Fibroblast of skin of left quadriceps (primary cell): ENCODE measurements at places on chromosomes 7 and 10.

DNA sequence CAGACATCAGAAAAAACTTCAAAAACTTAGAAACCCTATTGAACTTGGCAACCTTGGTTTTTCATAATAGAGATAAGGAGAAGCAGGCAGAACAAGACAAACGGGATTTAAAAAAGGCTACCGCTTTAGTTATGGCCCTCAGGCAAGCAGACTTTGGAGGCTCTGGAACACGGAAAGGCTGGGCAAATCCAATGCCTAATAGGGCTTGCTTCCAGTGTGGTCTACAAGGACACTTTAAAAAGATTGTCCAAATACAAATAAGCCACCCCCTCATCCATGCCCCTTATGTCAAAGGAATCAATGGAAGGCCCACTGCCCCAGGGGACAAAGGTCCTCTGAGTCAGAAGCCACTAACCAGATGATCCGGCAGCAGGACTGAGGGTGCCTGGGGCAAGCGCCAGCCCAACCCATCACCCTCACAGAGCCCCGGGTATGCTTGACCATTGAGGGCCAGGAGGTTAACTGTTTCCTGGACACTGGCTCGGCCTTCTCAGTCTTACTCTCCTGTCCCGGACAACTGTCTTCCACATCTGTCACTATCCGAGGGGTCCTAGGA is 115.3 kb downstream of the NRCAM start:
- DNase-seq = no peak

DNA sequence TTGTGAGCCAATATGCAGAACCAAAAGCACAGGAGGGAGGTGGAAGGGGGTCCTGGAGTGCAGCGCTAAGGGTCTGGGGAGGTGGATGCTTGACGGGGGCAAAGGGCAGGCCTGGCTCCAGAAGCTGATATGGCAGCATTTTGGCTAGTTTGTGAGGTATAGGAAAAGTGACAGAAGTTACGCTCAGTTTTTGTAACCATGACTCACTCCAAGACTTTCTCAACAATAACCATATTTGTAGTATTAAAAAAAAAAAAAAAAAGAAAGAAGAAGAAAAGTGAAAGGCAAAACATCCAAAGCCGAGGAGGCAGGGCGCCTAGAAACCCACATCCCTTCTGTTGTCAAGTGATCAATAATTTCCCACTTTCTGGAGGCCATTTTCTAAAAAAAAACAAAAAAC is 92.3 kb downstream of the RNF216 start:
- DNase-seq = no peak

- DNase-seq = no peak
These were observed 486 bp downstream of the CACNA2D1 start for GRCh38 chr7:82443036-82443546.

GRCh38 chr10:70053218-70053840 is 683 bp downstream of the MACROH2A2 start:
- no peak for DNase-seq

GRCh38 chr7:139034855-139035585 is 822 bp downstream of the ZC3HAV1L start:
- DNase-seq = no peak

GRCh38 chr10:92103376-92104090 is 180.0 kb downstream of the BTAF1 start:
- DNase-seq = no peak

DNA sequence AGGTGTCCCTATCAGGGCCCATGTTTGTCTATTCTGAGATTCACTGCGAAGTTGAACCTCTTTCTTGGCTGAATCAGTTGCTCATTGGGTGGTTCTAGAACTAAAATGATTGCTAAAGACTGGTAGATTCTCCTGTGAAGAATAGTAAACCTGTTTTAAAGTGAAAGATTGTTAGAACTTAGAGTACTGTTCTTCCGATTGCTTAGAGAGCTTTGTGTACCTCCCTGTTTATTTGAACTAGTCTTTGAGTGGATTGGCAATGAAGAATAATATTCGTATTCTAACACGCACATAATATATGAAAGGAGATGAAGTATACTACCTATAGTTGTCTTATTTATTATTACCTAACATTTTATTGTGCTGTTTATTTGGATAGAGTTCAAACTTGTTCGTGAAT is 124.8 kb upstream of the RPA3 start:
- DNase-seq = no peak

DNA sequence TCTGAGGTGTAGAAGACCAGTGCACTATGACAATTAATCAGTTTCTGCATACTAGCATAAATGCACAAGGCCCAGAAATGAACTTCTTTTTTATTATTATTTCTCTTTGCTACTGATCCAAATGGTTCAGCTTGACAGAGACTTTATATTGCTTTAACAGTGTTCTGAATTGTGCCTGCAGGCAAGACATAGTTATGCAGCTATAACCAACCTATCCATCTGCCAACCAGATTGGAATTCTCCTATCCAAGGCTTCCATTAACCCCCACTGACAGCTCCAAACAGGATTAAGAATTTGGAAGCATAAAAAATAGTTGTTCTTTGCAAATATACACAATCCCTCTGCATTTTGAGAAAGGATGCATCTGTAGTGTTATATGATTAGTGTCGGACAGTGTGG is 98.2 kb downstream of the BTRC start:
- no peak for DNase-seq

- no peak for DNase-seq
These were observed 2.5 kb upstream of the ATP5MF start for GRCh38 chr7:99468336-99468918.

- DNase-seq = no peak
These were observed 5.9 kb upstream of the GPAM start for GRCh38 chr10:112189465-112189864.

DNA sequence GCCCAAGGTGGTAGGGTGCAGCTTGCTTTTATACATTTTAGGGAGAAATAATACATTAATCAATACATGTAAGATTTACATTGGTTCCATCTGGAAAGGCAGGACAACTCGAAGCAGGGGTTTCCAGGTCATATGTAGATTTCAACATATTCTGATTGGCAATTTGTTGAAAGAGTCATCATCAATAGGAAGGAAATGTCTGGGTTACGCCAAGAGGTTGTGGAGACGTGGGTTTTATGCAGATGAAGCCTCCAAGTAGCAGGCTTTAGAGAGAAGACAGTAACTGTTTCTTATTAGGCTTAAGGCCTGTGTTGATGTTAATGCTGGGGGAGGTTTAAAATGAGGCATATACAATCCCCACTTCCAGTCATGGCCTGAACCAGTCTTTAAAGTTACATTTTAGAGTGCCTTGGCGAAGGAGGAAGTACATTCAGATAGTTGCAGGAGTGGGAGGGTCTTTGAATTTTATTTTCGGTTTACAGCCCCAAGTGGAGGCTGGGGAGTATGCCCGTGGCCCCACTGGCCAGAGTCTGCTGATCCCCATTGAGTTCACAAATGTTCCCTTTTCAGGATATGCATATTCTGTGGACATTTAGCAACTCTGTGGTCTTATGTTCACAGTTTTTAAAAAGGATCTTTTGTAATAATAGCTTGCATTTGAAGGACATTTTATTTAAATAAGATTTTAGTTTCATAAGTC is 166.0 kb upstream of the GDF10 start:
- no peak for DNase-seq

DNA sequence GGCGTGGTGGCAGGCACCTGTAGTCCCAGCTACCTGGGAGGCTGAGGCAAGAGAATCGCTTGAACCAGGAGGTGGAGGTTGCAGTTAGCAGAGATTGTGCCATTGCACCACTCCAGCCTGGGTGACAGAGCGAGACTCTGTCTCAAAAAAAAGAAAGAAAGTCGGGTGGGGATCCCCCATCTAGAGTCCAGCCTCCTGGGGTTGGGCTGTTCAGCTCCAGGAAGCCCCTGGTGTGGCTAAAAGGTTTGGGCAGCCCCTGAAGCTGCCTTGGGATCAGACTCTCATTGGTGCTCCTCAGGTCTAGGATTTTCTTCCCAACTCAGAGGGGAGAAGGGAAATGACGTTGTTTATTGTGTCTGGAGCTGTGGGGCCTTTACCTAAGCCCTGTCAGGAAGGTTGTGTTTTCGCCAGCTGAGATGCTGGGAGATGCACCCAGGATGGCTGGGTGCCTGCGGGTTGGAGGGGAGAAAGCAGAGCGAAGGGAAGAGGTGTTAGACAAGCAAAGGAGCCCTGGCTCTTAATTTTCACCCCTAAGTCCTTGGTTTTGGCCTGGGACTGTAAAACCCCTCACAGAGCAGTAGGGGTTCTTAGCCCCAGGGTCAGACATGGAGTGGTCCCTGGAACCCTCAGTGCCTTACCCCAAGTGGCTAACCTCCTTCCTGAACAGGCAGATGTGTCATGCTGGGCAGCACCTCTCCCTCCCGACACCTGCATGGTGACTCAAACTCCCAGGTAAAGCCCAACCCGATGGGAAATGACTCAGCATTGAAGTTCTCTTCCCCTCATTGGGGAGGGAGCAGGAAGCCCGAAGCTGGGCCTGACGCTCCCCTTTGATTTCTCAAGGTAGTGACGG is 21.1 kb downstream of the PLAU start:
- DNase-seq = no peak

- DNase-seq = no peak
These were observed 153.8 kb upstream of the AKR1E2 start for GRCh38 chr10:4672201-4672600.

GRCh38 chr10:24652381-24652957 is 71.2 kb downstream of the ARHGAP21 start:
- DNase-seq = no peak

GRCh38 chr7:74474271-74474865 is 20.7 kb downstream of the GTF2IRD1 start:
- DNase-seq = no peak

DNA sequence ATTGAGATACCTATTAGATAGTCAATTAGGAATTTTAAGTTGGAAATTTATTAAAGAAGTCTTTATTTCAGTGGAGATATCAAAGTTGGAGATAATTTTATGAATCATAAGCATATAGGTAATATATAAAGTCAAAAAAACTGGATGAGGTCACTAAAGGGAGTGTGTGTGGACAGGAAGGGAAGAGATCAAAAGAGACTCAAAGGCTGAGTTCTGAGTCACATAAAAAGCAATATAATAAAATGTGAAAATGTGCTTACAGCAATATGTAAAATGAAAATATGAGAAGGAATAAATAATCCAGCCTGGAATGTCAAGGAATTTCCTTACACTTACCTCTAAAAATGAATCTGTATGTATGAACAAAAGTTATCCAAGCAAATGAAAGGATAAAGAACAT is 583.3 kb upstream of the SORCS1 start:
- no peak for DNase-seq

DNA sequence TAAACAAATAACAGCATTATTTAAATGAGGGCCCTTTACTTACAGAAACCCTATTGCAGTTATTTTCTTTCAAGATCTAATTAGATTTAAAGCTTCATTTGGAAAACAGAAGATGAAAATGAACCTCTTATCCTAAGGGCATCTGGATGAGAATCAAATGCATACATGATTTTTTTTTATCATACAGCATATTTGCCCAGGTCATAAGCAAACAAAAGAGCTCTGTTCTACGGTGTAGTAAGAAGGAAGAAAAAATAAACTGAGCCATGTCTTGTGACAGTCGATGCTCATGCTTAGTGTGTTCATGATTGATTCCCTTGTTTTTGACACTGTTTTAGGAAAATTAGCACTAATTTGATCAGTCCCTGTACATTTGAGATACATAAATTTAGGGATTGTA is 202.6 kb upstream of the RNF32 start:
- no peak for DNase-seq

- DNase-seq = no peak
These were observed 27.2 kb downstream of the DPYSL4 start for GRCh38 chr10:132213917-132214316.

GRCh38 chr10:106467506-106467905 is 697.0 kb downstream of the SORCS1 start:
- DNase-seq = no peak

DNA sequence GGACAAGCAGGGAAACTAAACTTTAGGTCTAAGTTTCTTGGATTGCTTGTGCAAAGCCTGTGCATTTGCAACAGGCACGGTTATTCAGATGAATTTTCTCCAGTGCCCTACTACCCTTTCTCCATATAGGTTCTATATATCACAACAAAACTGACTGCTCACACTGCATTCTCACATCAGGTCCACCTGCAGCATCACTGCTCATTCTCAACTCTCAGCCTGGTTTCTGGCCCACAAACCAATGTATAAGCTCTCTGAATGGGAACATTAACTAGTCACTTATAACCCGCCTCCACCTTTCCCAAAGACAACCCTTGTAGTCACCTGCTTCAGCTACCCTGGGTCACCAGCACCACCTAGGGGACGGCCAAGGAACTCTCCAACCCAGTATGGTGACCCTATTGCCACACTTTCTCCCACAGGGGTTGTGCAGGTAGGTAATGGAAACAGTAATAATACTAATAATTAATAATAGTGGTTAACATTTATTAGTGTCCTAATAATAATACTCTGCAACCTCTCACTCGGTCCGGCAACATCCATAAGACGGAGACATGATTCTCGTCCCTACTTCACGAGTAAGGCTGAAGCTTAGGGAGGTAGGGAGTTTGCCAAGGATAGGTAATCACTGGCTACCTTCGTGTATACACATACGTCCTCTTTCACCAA is 97.3 kb downstream of the CLEC2L start:
- DNase-seq = no peak

DNA sequence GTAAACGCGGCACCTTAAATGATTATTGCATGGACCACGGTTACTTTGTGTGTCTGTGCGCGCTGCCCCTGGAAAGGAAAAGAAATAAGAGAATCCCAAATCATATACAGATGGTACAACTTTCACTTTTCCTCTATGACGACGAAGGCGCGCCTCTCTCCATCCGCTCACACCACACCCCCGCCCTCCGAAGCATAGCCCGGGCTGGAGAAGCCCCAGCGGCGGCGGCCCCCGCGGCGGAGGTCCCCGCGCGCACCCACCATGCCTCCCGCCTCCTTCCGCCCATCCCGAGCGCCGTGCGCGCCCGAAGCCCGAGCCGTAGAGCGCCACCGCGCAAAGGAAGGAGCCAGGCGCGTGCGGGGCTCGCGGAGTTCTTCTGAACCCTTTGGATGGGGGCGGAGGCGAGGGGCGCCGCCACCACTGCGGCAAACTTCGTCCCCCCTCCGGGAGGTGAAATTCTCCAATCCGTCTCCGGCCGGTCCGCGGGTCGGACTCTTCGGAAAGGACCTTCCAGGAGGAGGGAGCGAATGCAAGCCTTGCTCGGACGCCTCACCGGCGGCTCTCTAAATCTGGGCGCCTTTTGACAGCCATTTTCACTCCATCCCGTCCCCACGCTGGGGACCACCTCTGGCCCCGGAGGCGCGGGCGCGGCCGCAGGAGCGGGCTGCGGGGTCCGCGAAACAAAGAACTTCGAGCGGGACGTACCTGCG is 588 bp downstream of the GLI3 start:
- peak; percentile 59 for DNase-seq

- DNase-seq = no peak
These were observed 33.0 kb downstream of the EN2 start for GRCh38 chr7:155490697-155491628.

DNA sequence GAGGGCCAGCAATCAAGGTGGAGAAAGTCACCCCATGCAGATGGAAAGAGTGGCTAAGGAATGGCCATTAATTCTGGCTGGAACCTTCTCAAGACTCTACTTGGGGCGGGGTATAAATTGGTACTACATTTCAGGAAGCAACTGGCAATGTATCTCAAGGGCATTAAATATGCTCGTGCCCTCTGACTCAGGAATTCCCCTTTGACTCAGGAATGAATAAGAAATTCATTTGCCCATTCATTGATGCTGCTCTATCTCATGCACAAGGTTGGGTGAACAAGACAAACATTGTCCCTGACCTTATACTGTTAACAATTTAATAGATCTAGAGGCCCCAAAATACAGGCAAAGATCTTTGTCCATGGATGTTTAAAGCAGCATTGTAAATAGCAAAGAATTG is 188.1 kb downstream of the MYOF start:
- no peak for DNase-seq
